ENCODE measurements at places on chromosomes 4 and X.

DNA sequence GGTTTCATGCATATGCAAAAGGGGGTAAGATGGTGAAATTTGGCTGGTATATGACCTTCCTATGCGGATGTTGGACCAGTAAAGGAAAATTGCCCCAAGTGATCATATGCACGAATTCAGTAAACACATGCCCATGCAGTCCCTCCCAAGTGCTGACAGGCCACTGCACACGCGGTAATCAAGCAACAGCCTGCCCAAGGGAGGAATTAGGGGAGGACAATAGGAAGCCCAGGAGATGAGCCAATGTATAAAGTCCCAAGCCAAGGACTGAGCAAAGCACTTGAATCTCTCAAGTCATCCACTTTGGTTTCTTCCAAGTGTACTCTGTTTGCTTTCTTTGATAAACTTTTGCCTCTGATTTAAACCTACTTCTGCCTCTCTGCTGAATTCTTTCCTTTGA is 21.1 kb downstream of the MAGEB16 start:
- DNase-seq = no peak

DNA sequence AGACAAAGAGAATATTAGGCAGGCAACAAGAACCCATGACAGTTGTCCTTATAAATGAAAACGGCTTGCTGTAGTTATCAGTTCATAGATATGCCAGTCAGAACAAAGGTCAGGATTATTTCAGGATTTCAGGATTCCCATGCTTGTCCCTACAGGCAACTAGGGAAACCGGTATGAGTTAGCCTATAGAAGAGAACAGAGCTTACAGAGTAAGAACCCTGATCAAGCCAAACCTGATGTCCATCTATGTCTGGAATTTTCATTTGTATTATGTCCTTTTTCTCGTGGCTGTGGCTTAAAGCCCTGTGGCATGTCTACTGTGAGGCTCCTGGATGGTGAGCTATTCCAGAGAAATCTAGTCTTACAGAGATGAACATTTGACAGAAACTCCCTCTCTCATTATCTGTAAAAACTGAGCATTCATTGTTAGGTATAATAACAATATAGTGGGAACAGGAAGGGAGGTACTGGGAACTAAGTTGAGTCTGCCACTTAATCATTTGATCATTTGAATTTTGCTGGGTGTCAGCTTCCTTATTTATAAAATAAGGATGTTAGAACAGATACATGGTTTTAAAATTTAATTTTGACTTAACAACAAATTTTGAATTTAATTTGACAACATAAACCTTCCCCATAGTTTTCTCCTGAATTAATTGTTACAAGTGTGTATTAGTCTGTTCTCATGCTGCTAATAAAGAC is 129.5 kb upstream of the KLF3 start:
- DNase-seq = no peak

DNA sequence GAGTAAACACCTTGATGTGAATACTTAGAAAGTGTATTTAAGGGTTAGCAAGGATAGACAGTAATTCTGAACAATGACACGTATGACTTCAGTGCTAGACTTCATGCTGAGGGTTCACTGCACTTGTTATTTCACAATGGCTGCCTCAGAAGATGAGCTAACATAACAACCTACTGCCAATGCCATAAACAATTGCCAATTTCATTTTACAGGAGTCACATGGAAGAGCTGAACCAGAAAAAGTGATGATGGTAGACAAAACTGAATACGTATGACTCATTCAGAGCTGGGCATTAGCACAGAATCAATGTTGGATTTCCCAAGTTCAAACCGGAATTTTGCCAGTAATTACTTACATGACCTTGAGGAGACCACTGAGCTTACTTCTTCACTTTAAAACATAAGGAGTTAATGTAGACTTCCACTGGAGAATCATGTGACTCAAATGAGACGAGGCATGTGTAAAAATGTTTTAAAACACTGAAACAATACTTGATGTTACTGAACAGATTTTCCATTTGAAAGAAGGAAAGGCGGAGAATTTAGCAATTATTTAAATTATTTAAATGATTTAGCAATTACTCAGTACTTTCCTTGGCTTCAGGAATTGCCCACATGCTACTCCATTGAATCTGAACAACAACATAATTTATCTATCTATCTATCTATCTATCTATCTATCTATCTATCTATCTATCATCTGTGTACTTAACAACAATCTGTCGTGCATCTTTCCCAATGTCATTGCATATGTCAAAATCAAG is 868.5 kb upstream of the SLIT2 start:
- DNase-seq = peak; percentile 2

- no peak for DNase-seq
Observed at GRCh38 chr4:106801386-106801785, 234.7 kb downstream of the DKK2 start.

DNA sequence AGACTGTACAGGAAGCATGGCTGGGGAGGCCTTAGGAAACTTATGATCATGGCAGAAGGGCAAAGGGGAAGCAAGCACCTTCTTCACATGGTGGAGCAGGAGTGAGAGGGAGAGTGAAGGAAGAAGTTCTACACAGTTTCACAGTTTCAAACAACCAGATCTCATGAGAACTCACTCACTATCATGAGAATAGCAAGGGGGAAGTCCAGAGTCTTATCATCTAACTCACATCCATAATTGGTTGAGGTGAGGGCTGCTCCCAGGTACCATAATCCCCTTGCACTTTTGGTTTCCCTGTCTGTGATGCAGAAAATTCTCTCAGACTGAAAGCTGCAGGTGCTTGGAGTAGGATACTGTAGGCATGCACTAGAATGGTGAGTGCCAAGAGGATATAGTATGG is 233.8 kb upstream of the CPEB2 start:
- no peak for DNase-seq

DNA sequence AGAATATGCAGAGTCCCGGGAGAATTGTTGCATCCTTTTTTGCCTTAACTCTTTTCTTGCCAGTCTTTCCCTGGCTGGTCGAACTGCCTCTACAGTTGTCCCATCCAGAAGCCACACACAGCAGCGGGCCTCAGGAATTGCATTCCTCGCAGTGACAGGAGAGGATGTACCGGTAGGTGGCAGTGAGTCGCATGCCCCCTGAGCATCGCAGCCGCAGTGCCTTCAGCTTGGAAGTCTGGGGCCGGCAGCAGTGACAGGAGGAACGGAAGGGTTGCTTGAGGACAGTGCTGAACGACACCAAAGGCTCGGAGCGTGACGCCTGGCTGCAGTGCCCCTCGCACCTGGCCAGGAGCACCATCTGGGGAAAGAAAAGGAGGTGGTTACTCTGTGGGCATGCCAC is 23.5 kb downstream of the NDP start:
- peak; percentile 40 for DNase-seq

DNA sequence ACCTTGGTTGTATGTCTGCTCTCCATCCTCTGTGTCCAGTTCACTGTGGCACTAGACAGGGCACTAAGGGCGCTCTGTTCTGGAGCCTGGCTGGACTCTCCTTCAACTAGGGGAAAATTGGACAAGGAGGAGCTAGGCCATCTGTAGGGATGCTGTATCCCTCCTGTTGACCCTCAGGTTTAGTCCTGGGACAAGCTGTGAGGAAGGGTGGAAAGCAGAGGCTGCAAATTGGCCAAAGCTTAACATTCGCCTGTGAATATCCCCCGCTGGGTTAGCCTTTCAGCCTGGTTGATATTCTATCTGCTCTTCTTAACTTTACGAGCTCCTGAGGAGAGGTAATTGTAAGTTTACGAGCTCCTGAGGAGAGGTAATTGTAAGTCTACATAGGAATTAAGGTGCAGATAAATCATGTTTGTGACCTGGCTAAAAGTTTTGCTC is 64.4 kb upstream of the ENPEP start:
- DNase-seq = no peak

DNA sequence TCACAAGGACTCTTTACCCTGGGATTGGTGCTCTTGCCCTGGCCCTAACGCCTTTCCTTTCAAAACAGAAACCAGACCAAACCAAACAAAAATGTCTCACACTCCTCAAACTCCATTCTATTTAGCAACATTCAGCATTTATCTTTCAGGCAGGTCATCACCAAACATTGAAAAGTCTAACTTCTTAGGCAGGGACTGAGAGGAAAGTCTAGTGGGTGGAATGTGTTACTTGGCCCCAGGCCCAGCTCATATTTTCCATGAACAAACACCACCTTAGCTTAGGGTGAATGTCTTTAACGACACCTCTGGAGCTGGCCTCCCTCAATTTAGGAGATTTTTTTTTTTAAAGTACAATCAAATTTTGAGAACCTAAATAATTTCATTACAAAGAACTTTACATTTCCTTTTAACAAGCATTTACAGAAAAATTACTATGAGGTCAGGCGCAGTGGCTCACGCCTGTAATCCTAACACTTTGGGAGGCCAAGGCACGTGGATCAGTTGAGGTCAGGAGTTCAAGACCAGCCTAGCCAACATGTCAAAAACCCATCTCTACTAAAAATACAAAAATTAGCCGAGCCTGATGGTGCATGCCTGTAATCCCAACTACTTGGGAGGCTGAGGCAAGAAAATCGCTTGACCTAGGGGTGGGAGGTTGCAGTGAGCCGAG is 10.2 kb upstream of the N4BP2 start:
- peak; percentile 25 for DNase-seq

DNA sequence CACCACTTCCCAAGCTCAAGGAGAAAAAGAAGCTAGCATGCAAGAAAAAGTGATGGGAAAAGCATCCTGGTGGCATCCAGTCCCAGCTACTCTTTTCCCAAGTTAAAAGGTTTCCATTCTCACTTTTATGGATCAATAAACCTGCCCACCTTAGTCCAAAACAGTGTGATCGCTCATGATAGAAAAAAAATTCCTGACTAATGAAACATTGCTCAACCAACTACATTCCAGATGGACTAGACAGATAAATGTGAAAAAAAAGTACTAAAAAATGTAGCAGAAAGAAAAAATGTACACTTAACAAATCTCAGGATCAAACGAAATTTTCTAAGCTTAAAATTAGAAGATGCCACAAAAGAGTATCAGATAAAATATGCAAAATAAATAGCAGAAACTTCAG is 312.2 kb downstream of the TMA16 start:
- DNase-seq = no peak

DNA sequence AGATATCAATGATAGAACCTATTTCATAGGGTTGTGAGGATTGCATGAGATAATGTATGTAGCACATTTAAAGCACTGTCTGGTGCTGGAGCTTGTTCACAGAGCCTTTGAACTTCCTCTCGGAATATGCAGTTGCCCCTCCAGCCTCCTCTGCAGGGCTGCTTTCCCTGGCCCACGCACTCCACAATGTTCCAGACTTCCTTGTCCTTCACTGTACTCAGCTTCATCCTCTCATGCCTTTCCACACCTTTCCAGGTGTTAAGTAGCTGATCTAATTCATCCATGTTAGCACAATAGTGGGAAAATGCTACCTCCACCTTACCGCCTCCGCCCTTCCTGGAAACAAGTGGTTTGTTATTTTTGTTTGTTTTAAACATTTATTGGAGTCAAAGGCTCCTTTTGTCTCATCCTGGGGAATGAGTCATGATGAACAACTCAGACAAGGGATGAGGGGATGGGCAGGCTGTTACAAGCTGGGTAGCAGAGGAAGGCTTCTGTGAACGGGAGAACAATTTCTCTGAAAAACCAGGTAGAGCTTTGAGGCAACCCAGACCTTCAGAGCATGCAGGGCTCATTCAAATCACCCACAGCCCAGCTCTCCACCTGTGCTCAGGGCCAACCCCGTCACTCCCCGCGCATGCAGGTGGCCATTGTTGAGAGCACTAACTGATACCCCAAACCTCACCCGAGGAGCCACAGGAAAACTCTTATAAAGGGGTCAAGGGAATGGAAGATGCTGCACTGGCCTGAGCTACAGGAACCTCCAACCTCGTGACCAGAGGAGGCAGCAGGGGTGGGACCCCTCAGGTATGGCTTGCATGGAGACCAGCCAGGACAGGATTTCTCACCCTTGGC is 84.9 kb upstream of the TBL1X start:
- peak; percentile 55 for DNase-seq

DNA sequence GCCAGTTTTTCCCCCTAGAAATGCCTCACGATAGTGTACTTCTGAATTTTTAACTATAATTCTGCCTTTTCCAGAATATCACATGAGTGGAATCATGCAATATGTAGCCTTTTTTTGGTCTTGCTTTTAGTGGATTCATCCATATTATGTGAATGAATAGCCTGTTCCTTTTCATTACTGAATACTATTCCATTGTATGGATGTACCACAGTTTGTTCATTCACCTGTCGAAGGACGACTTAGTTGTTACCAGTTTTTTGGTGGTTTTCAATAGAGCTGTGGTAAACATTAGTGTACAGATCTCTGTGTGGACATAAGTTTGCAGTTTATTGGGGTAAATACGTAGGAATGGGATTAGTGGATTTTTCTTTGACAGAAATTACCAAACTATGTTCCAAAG is 8.0 kb downstream of the JADE3 start:
- no peak for DNase-seq

- no peak for DNase-seq
Observed at GRCh38 chrX:134161162-134161561, 75.8 kb upstream of the CCDC160 start.

GRCh38 chr4:7842384-7843279 is 97.0 kb downstream of the AFAP1 start:
- peak; percentile 95 for DNase-seq

DNA sequence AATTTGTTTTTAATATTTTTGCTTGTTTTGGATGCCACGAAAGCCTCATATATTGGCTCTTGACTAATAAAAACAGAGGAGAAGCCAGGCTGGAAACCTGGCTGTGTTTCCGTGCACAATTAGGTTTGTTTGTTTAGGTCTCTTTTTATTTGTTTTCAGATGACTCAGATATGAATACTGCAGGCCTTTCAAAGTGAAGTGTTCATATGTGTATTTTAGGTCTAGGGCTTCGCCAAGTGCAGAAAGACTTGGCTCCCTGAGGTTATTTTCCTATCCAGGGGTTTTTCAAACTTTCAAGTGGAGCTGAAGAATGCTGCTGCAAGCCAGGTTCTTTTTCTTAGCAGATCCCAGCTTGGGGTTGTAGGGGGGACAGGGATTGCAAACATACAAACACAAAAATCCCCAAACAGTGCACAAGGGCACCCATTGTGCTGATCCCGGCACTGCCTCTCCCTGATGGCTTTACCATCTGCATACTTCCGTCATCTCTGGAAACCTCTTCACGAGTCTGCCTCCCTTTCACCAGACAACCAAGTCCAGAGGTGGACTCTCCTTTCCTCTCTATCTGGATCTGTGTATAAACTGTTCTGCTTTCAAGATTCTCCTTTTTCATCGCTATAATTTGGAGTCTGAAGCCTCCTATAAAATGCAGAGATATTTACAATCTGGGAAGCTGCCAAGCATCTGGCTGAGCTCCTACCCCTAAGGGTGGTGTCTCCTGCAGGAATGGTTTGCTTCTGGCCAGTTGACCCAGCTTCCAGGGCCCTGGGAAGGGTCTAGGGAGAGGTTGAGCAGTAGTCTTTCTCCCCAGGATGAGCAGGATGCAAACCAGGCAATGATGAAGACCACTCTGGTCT is 108.6 kb downstream of the SMIM20 start:
- peak; percentile 50 for DNase-seq

GRCh38 chr4:138267835-138268234 is 25.7 kb upstream of the SLC7A11 start:
- no peak for DNase-seq

GRCh38 chrX:136475236-136475635 is 12.5 kb upstream of the BRS3 start:
- DNase-seq = no peak

- peak; percentile 83 for DNase-seq
Observed at GRCh38 chr4:2441393-2442174, 22.8 kb downstream of the CFAP99 start.

- DNase-seq = no peak
Observed at GRCh38 chr4:139191373-139191772, 14.4 kb upstream of the ELF2 start.

- DNase-seq = no peak
Observed at GRCh38 chrX:13955095-13955647, 74.5 kb downstream of the GEMIN8 start.

Measured in Daoy (cell line).